Neural progenitor cell (in vitro differentiated cells): ENCODE measurements at places on chromosomes 2 and 18.

DNA sequence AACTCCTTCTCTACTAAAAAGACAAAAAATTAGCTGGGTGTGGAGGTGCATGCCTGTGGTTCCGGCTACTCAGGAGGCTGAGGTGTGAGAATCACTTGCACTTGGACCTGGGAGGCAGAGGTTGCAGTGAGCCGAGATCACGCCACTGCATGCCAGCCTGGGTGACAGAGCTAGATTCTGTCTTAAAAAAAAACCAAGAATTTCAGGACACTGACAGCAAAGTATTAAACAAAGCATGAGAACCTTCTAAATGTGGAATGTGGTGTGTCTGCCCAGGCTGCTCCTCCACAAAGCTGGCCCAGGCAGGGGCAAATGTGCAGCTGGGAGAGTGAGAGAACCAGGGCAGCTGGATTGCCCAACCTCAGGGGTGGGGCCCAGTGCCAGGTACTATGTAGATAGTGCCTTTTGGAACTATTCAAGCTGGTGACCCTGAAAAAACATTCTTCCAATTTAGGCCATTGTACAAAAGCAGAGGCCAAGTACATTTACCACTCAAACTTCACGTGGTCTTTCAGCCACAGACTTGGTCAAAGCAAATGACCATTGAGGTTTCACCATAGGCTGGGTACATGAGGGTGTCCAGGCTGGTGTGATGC lies 6.7 kb upstream of the UGT1A5 start:
- H3K36me3 ChIP-seq = no peaks in the 10 kb centered on the region
- H3K27ac ChIP-seq = no peak overlapping the region
- H3K4me1 ChIP-seq = no peaks in the 10 kb centered on the region
- H3K27me3 ChIP-seq = no peaks in the 10 kb centered on the region
- H3K4me3 ChIP-seq = no peak overlapping the region

GRCh38 chr2:10894264-10894935 lies 17.3 kb upstream of the KCNF1 start:
- H3K27ac ChIP-seq = no peak overlapping the region
- H3K4me1 ChIP-seq = peaks cover 18% of the 10 kb centered on the region
- H3K27me3 ChIP-seq = no peaks in the 10 kb centered on the region
- H3K36me3 ChIP-seq = no peaks in the 10 kb centered on the region

- H3K36me3 ChIP-seq = no peaks in the 10 kb centered on the region
- no peak overlapping the region for H3K4me3 ChIP-seq
- no peak overlapping the region for H3K27ac ChIP-seq
- peaks cover 6% of the 10 kb centered on the region for H3K4me1 ChIP-seq
- no peak for DNase-seq
Measured at GRCh38 chr2:17800219-17800618, 16.0 kb upstream of the MSGN1 start.

GRCh38 chr2:64250751-64251423 lies 106.7 kb upstream of the PELI1 start:
- no peaks in the 10 kb centered on the region for H3K4me1 ChIP-seq
- no peak overlapping the region for H3K27ac ChIP-seq
- H3K27me3 ChIP-seq = peaks cover 49% of the 10 kb centered on the region
- DNase-seq = no peak
- no peaks in the 10 kb centered on the region for H3K36me3 ChIP-seq

- H3K4me3 ChIP-seq = peak overlapping the region; percentile 77
- no peak overlapping the region for H3K27ac ChIP-seq
- DNase-seq = peak; percentile 74
Measured at GRCh38 chr2:212539072-212539880, 674 bp upstream of the ERBB4 start.

DNA sequence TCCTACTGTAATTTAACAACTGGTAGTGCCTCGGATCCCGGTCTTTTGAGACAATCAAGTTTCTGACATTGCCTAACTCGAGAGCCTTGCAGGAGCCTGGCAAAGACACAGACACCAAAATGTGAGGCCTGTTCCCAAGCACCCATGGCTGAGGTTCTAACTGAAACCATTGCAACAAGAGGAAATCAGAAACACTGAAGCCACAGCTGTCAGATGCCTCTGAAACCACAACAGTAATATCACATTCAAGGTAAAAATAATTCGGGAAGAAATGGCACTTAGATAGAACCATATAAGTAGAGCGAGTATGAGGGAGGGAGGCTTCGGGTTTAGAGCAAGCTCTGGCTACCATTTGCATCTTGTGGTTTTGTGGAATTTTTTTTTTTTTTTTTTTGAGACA lies 285.9 kb downstream of the FBXO15 start:
- no peak overlapping the region for H3K4me3 ChIP-seq
- no peaks in the 10 kb centered on the region for H3K36me3 ChIP-seq
- no peaks in the 10 kb centered on the region for H3K4me1 ChIP-seq
- DNase-seq = no peak
